ENCODE measurements at places on chromosomes 4 and X.
A peak's percentile ranks its signal among the peaks of the same experiment; 100 is the strongest.

DNA sequence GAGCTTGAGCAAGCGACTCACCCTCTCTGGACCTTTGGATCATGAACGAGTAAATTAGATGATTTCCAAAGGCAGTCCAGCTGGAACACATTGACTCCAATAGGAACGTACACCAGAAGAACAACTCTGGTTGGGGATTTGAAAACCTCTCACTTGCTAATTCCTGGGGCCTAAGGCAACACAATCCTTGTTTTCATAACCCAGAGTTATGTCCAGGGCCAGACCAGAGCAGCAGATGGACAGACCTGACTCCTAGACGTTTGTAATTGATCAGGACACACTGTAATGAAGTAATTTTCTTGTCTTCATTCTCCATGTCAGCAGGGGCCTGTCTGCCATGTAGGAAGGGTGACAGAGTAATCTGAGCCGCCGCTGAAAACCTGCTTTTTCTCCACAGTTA lies 283.9 kb downstream of the IDS start:
- DNase-seq, result no peak

- no peak for DNase-seq
Measured at GRCh38 chr4:128601991-128602695, 207.4 kb upstream of the JADE1 start.

GRCh38 chrX:6729626-6730025 lies 194.7 kb upstream of the VCX3A start:
- DNase-seq, result no peak

GRCh38 chrX:78314561-78314960 lies 12.8 kb downstream of the CYSLTR1 start:
- no peak for DNase-seq

DNA sequence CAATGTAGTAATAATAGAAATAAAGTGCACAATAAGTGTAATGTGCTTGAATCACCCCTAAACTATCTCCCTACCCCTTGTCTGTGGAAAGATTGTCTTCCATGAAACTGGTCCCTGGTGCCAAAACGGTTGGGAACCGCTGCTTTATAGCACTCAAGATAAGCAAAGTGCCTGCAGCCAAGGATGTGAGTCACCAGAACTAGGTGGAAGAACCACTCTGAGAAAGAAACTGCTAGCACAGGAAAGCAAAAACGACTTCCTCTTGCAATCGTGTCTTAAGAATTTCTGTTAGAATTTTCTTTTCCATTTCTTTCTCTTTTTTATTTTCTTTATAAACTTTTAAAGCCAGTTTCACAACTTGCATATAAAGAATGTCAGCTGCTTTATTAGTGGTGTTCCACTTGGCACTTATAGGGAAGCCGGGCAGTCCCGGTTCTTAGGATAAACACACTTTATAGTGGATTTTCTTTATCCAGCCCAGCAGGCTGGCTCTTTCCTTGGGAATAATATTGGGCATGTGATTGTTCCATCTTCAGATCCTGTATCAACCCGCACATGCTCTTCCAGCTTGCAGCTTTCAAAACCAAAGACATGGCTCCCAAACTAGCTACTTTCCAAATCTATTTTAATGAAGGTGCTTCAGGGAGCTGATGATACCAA lies 32.3 kb upstream of the CXCL8 start:
- DNase-seq, result no peak

- DNase-seq, result peak; percentile 82
Measured at GRCh38 chrX:16946361-16946964, at the start of gene REPS2. TSS of gene REPS2 (plus strand) at chrX:16946658. CDS start at chrX:16946862, 204 bp downstream.
